ENCODE measurements at places on chromosomes 5 and 9. TPM values are rescaled to one million over a fixed set of nuclear protein-coding genes. Genes with fewer than 3 reads are reported as not detected.
A peak's percentile ranks its signal among the peaks of the same experiment; 100 is the strongest.

DNA sequence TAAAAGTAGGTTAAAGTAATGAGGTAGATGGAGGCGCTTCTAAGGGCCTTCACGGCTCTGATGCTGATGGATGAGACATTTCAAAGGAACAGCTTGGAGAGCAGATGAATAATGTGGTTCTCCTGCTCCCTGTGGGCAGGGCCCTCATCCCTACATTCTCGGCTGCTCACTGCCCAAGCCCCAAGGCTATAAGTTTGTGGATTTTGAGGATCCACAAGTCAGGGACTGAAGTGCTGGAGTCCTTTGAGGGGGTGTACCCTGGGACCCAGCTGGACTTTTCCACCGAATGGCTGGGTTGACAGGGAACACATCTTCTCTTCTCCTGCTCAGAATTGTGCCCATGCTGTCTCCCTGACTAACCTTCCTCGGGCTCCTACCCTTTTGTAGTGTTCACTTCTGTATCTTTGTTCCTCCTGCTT is 21.4 kb upstream of the CXCL14 start:
- peak; percentile 6 for DNase-seq
- H3K27ac ChIP-seq, result no peak overlapping the region
- H3K36me3 ChIP-seq, result no peaks in the 10 kb centered on the region
- H3K4me1 ChIP-seq, result no peaks in the 10 kb centered on the region
- no peaks in the 10 kb centered on the region for H3K27me3 ChIP-seq

GRCh38 chr5:6066016-6066415 is 312.3 kb downstream of the MED10 start:
- no peak for DNase-seq
- H3K27ac ChIP-seq, result no peak overlapping the region
- no peak overlapping the region for H3K4me3 ChIP-seq
- no peaks in the 10 kb centered on the region for H3K27me3 ChIP-seq
- H3K36me3 ChIP-seq, result no peaks in the 10 kb centered on the region
- no peaks in the 10 kb centered on the region for H3K4me1 ChIP-seq

DNA sequence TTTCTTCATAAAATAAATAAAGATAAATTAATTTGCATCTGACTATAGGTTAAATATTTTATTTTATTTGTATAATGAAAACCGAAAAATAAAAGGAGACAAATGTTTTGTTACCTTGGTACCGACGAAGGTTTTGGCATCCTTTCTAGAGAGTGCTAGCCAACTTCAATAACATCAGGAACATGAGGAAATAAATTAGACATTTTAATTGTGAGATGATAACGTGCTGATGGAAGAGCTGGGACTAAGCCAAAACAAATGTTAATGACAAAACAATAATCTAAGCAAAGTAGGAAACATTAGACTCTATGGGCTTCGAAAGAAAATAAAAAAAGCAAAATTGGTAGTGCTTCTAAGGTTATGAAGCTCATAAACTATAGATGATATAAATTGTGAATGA is 201.0 kb downstream of the IRX2 start:
- DNase-seq, result no peak
- no peaks in the 10 kb centered on the region for H3K36me3 ChIP-seq
- no peak overlapping the region for H3K4me3 ChIP-seq
- H3K27me3 ChIP-seq, result no peaks in the 10 kb centered on the region

GRCh38 chr9:69078581-69078980 is 43.0 kb downstream of the FXN start:
- no peak overlapping the region for H3K4me3 ChIP-seq
- no peak for DNase-seq
- H3K36me3 ChIP-seq, result no peaks in the 10 kb centered on the region
- H3K27me3 ChIP-seq, result no peaks in the 10 kb centered on the region

DNA sequence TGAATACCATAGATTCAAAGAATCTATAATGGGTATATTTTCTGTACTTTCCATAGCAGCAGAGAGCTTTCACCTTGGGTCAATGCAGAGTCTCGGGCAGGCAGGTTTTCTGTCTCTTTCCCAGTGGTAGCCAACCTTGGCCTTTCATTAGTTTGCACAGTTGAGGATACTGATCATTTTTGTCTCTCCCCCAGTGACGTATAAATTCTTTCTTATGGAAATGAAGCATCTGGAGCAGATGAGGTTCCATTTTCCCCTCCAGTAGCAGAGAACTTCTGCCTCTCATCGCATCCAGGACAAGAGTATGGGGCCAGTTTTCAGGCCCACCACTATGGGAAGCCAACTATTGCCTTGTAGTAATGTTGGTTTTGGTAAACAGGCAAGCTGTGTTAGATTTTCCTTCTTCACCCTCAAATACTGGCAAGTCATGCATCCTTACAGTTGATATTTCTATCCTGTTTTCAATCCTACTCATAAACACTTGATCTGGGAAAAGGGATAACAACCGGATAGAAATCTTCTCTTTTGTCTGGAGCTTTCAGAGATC is 845.2 kb upstream of the CDH18 start:
- no peaks in the 10 kb centered on the region for H3K36me3 ChIP-seq
- no peak overlapping the region for H3K27ac ChIP-seq
- no peaks in the 10 kb centered on the region for H3K4me1 ChIP-seq
- no peak for DNase-seq
- no peak overlapping the region for H3K4me3 ChIP-seq
- no peaks in the 10 kb centered on the region for H3K27me3 ChIP-seq

- H3K36me3 ChIP-seq, result no peaks in the 10 kb centered on the region
- DNase-seq, result no peak
- no peak overlapping the region for H3K27ac ChIP-seq
- H3K27me3 ChIP-seq, result no peaks in the 10 kb centered on the region
Observed at GRCh38 chr5:173303878-173304590, 24.2 kb downstream of the STC2 start.

GRCh38 chr9:35618854-35619799 is 914 bp upstream of the CD72 start:
- no peak overlapping the region for H3K4me3 ChIP-seq
- no peaks in the 10 kb centered on the region for H3K27me3 ChIP-seq
- no peak for DNase-seq
- no peaks in the 10 kb centered on the region for H3K4me1 ChIP-seq
- no peak overlapping the region for H3K27ac ChIP-seq

GRCh38 chr5:133863857-133864585 is 104.4 kb downstream of the C5orf15 start:
- H3K36me3 ChIP-seq, result no peaks in the 10 kb centered on the region
- no peak overlapping the region for H3K27ac ChIP-seq
- H3K27me3 ChIP-seq, result no peaks in the 10 kb centered on the region

DNA sequence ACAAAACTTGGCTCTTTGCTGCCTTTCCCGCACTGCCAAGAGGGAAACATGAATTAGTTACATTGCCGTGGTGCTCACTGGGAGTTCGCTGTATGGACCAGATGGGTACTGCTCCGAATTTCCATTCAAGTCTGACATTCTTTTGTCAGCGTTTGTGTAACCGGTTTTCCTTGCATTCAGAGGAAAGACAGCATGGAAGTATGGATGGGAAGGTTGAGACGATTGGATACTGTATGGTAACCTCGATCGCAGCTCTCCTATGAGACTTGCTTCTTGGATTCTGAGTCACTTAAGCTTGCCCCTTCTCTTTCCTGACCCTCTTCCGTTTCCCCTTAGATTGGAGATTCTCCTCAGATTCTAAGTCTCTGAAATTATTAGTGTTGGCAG is 625 bp upstream of the UBLCP1 start:
- H3K27me3 ChIP-seq, result no peaks in the 10 kb centered on the region
- H3K4me3 ChIP-seq, result peak overlapping the region; percentile 90
- H3K36me3 ChIP-seq, result no peaks in the 10 kb centered on the region

GRCh38 chr5:115723220-115723619 is 93.2 kb downstream of the CDO1 start:
- H3K27ac ChIP-seq, result no peak overlapping the region
- no peak for DNase-seq
- H3K4me1 ChIP-seq, result no peaks in the 10 kb centered on the region
- H3K36me3 ChIP-seq, result no peaks in the 10 kb centered on the region

- no peaks in the 10 kb centered on the region for H3K4me1 ChIP-seq
- no peak overlapping the region for H3K27ac ChIP-seq
- no peaks in the 10 kb centered on the region for H3K36me3 ChIP-seq
- H3K4me3 ChIP-seq, result no peak overlapping the region
Observed at GRCh38 chr5:114658194-114658593, 296.3 kb downstream of the KCNN2 start.

GRCh38 chr5:76790632-76791290 is 28.1 kb upstream of the F2RL1 start:
- no peak overlapping the region for H3K4me3 ChIP-seq
- H3K27ac ChIP-seq, result peak overlapping the region; percentile 75
- H3K36me3 ChIP-seq, result no peaks in the 10 kb centered on the region
- DNase-seq, result no peak
- H3K4me1 ChIP-seq, result no peaks in the 10 kb centered on the region

GRCh38 chr5:132458226-132458560 is 32.4 kb downstream of the IRF1 start:
- no peak overlapping the region for H3K4me3 ChIP-seq
- H3K27ac ChIP-seq, result no peak overlapping the region
- H3K36me3 ChIP-seq, result no peaks in the 10 kb centered on the region
- no peaks in the 10 kb centered on the region for H3K27me3 ChIP-seq
- no peak for DNase-seq

- DNase-seq, result no peak
- no peak overlapping the region for H3K4me3 ChIP-seq
- H3K27ac ChIP-seq, result no peak overlapping the region
- no peaks in the 10 kb centered on the region for H3K36me3 ChIP-seq
- no peaks in the 10 kb centered on the region for H3K27me3 ChIP-seq
Observed at GRCh38 chr5:152505442-152506042, 100.5 kb upstream of the NMUR2 start.

GRCh38 chr5:21644032-21644431 is 1209.1 kb downstream of the CDH12 start:
- H3K27ac ChIP-seq, result no peak overlapping the region
- no peak for DNase-seq
- no peak overlapping the region for H3K4me3 ChIP-seq
- H3K36me3 ChIP-seq, result no peaks in the 10 kb centered on the region
- H3K27me3 ChIP-seq, result no peaks in the 10 kb centered on the region

DNA sequence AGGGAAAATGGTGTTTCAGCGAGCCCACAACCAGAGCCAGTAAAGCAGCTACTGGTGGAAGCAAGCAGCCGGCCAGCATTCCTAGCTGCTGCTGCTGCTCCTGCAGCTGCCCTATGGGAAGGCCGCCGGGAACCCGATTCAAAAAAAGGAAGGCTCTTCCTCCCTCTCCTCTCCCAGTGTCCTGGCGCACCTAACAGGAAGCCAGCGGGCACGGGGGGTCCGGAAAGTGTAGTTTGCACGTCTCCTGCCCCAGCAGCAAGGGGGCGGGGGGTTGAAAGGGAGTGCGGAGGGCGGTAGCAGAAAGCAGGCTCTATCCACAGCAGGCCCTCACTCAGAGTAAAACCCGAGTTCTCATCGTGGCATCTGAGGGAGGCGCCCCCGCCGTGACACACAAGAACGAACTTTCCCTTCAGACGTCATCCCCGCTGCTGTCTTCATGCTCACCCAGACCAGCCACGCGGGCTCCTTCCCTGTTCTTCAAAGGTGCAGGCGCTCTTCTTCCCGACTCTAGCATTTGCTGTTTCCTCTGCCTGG is 16.5 kb downstream of the GRXCR2 start:
- peak overlapping the region; percentile 45 for H3K4me3 ChIP-seq
- no peaks in the 10 kb centered on the region for H3K36me3 ChIP-seq
- peak overlapping the region; percentile 76 for H3K27ac ChIP-seq
- no peaks in the 10 kb centered on the region for H3K4me1 ChIP-seq
- DNase-seq, result no peak

DNA sequence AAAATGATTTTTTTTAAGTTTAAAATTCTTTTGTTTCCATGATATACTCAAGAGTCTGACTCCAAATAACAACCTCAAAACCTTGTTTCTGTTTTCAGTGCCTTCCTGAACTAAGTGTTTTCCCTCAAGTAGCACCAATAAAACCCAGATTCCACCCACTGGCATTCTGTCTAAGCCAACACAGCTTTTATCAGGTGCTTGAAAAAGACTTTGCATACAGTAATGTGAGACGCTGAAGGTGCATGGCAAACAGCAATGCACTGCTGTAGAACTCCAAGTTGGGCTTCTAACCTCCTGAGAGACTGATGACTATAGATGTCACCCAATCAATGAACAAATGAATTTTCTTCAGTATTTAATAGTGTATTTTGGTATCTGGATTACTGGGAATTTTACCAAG is 95.7 kb downstream of the NFIB start:
- H3K27ac ChIP-seq, result peak overlapping the region; percentile 4
- H3K4me1 ChIP-seq, result peaks cover 4% of the 10 kb centered on the region
- H3K4me3 ChIP-seq, result no peak overlapping the region
- no peaks in the 10 kb centered on the region for H3K27me3 ChIP-seq

GRCh38 chr5:173826086-173826427 is 62.1 kb upstream of the CPEB4 start:
- H3K36me3 ChIP-seq, result no peaks in the 10 kb centered on the region
- no peak overlapping the region for H3K4me3 ChIP-seq
- no peaks in the 10 kb centered on the region for H3K27me3 ChIP-seq
- peaks cover 17% of the 10 kb centered on the region for H3K4me1 ChIP-seq
- no peak overlapping the region for H3K27ac ChIP-seq

- DNase-seq, result no peak
- H3K4me1 ChIP-seq, result no peaks in the 10 kb centered on the region
- H3K27ac ChIP-seq, result no peak overlapping the region
- no peaks in the 10 kb centered on the region for H3K27me3 ChIP-seq
Observed at GRCh38 chr5:98482321-98483300, 290.9 kb upstream of the RGMB start.

GRCh38 chr5:165624166-165624946 is 2118.9 kb downstream of the MAT2B start:
- H3K36me3 ChIP-seq, result no peaks in the 10 kb centered on the region
- no peak overlapping the region for H3K27ac ChIP-seq
- H3K4me3 ChIP-seq, result no peak overlapping the region

DNA sequence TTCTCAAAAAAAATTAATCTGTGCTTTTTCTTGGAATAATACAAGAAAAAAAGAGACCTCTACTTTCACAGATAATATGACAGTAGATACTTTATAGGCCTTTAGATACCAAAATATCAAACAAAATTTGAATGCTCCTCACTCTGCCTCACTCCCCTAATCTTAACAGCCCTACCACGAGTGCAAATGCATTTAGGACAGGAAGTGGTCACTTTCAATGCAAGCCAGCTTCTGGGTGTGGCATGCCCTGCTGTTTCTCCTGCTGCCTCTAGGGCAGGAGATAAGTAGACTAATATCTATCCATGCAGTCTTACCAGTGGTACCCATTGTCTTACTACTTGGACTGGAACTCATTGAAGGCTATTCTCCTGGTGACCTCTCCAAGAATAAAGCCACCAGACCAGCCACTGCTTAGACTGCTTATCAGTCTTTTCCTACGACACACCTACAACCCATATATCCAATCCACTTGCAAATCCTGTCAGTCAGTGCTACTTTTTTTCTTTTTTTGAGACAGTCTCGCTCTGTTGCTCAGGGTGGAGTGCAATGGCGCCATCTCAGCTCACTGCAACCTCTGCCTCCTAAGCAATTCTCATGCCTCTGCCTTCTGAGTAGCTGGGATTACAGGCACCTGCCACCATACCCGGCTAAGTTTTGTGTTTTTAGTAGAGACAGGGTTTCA is 23.0 kb downstream of the FRRS1L start:
- H3K27ac ChIP-seq, result no peak overlapping the region
- H3K4me3 ChIP-seq, result no peak overlapping the region
- H3K27me3 ChIP-seq, result no peaks in the 10 kb centered on the region
- no peaks in the 10 kb centered on the region for H3K36me3 ChIP-seq
- no peak for DNase-seq
- H3K4me1 ChIP-seq, result no peaks in the 10 kb centered on the region

Gene CSF2
- total RNA-seq, result not detected

Gene SHISAL2B
- total RNA-seq, result not detected

Gene CERT1
- total RNA-seq, result 37.7 TPM

Gene CDH6
- 3.9 TPM for total RNA-seq

Gene LRRC14B
- total RNA-seq, result 0.33 TPM

Gene SOX30
- total RNA-seq, result not detected

Gene ZNF618
- total RNA-seq, result 11.8 TPM

Gene IL33
- 11.7 TPM for total RNA-seq

Gene DYNC2I2
- 54.1 TPM for total RNA-seq

Gene MIGA2
- total RNA-seq, result 27.9 TPM

Gene CERCAM
- total RNA-seq, result 47.5 TPM

Gene FSTL4
- total RNA-seq, result 0.16 TPM

Measured in breast epithelium (tissue), 4 donors.